ENCODE measurements at places on chromosomes 5 and 9. TPM values are rescaled to one million over a fixed set of nuclear protein-coding genes. Genes with fewer than 3 reads are reported as not detected.

Gene GPR150
- total RNA-seq: not detected

Gene FOXD4L3
- total RNA-seq: not detected

Gene CCL27
- total RNA-seq: not detected

Gene ANKRD55
- not detected for total RNA-seq

Gene HEMGN
- total RNA-seq: 8.3 TPM

Gene PRR7
- 0.58 TPM for total RNA-seq
